PC-3 (cell line): ENCODE measurements at places on chromosomes 7 and 10. TPM values are rescaled to one million over a fixed set of nuclear protein-coding genes. Genes with fewer than 3 reads are reported as not detected.

- no peak for DNase-seq
These were observed 20.8 kb upstream of the HYAL4 start for GRCh38 chr7:123823898-123824753.

DNA sequence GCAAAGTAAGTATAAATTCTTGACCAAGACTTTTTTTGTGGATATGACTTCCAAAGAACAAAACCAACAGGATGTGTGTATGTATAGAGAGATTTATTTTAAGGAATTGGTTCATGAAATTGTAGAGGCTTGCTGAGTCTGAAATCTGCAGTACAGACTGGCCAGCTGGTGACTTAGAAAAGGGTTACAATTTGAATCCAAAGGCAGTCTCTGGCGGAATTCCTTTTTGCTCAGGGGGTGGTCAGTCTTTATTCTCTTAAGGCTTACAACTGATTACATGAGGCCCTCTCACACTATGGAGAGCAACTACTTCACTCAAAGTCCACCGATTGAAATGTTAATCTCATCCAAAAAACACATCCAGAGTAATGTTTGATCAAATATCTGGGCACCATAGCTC is 100.1 kb upstream of the IMMP2L start:
- no peak for DNase-seq

DNA sequence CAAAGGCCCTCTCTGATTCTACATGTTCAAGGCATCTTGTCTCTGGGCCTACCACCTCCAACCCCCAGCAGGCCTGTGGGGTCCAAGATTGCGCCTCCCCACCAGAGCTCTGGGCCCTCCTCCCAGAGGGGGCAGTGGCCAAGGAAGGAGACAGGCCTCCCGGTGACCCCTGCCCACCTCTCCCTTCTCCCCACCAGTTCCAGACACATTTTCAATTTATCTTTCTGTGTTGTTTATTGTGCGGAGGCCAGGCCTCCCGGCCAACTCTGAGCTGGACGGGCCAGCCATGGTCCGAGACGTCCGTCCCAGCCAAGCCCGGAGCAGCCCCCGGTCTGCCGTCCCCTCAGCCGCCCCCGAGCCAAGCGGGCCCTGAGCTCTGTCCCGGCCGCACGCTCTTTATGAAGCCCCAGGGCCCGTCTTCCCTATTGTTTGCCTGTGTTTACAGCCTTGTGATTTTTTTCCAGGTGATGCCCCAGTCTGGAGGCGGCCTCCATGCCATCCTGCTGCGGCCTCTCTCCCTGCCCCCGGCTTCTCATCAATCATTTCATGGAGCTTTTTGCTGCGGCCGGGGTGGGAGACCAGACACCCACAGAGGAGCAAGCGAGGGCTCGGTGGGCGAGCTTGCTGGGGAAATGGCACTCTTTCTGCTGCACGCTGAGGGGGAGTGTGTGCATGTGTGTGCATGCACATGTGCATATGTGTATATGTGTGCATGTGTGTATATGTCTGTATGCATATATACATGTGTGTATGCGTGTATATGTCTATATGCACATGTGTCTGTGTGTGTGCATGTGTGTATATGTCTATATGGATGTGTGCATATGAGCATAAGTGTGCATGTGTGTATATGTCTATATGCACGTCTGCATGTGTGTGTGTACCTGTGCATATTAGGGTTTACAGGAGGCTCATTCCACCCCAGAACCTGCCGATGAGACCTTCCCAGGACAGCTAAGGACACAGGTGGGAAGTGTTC is 52.7 kb upstream of the ELN start:
- DNase-seq, result no peak

DNA sequence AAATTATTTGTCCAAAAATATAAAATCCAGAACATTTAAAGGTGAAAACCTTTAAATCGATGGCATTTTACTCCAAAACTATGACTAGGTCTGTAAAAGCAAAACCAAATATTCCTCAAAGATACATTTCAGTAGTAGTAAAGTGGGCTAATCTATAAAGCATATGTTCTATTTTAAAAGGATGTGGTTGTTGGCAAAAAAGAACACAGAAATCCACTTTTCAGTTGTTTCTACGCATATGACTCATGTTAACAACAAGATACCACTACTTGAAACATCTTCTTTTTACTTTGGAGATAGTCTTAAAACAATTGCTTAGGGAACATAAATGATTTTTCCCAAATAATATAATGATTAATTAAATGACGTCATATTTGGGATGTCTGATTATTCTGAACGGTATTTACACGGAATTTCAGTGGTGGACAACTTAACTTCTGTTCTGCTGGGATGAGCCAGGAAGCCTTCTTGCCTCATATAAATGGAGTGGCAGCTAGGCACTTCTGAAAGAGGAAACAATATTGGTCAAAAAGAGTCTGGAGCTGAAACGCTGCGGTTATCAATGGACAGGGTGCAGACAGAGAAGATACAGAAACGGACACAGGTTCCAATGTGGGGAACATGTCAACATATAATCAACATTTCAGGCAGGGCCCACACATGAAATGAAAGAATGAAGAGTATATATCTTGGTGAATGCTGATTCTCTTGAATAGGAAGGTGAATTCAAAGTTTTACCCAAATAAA is 78.5 kb downstream of the ETV1 start:
- DNase-seq, result no peak

The GRM3 gene
- not detected in 2 replicates for total RNA-seq
